ENCODE measurements at places on chromosomes 5 and 9.

GRCh38 chr9:120982836-120983235 is 56.2 kb upstream of the TRAF1 start:
- DNase-seq, result no peak

DNA sequence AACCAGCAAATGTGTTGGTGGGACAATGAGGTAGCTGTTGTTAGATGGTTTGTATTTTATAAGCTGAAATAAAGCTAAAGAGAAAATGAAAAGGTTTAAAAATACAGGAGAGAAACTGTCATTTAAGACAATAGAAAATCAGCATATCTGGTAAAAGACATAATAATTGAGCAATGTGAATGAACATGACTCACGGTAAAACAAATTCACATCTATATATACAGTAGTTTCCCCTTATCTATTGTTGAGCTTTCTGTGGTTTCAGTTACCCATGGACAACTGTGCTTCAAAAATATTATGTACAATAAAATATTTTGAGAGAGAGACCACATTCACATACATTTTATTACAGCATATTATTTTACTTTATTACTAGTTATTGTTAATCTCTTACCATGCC is 1649.8 kb downstream of the EFNA5 start:
- no peak for DNase-seq

DNA sequence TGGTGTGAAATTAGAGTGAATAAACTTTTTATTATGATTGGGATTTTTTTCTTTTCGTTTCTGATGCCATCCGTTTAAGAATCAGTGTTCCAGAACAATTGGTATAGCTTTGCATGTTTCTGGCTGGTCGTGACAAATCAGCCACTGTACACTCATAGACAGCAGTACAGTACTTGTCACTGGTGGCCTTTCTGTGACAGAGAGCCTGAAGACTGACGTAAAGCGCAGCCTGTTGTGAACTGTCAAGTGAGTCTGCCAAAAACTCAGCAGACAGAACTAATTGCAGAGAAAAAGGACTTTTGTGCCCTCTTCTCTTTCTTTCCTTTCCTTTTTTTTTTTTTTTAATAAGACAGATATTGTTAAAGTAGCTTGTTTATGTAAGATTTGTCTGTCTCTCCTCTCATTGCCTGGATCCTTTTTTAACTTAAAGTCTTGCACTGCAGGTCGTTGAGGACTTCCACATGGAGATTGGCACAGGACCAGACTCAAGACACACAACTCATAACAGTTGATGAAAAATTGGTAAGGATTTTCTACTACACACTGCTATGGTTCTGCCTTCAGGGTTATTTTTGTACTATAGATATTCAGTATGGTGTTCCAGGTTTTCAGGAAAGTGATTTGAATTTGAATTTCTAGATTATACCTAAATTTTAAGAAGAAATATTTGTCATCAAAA is 42.7 kb downstream of the NDUFS4 start:
- DNase-seq, result no peak

DNA sequence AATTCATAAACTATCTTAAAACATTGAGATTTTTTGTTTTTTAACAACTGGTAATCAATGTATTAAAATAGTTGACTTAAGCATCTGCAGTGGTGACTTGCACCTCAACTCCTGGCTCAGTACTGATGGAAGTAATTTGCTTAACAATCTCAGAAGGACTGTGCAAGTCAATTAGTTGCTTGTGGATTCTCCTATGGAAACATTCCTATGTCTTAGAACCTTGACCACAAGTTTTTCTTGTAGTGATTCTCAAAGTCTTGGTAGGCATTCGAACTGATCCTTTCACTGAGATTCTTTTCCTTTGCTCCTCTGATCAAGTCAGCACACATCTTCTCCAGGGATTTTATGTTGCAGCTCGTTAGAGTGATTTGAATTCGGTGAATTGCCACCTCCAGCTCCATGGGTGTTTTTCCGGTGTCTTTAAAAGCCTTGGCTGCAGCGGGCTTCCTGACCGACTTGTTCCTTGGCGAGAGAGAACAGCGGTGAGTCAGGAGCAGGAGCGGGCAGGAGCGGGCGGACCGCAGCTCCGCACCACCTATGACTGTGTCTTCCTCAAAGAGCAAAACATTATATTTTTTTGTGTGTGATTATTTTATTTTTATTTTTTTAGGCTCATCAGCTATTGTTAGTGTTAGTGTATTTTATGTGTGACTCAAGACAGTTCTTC is 21.1 kb downstream of the HMGXB3 start:
- DNase-seq, result no peak

DNA sequence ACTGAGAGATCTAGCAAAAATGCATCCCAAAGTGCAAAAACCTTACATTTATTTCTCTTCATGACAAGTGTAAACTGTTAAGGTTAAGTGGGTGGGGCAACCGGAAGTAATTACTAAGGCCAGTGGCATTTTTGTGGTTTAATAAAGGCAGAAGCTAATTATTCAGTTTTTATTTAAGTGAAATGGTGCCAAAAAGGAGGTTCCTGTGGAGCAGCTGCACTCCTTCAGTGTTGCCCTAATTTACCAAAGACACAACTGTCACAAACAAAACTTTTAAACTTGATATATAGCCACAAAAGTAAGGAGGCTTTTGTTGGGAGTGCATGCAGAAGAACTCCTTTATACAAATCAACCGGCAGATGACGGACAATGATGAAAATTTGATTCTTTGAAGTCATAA is 81.6 kb downstream of the NDUFS4 start:
- no peak for DNase-seq

GRCh38 chr9:86115886-86116285 is 16.5 kb upstream of the GOLM1 start:
- no peak for DNase-seq

DNA sequence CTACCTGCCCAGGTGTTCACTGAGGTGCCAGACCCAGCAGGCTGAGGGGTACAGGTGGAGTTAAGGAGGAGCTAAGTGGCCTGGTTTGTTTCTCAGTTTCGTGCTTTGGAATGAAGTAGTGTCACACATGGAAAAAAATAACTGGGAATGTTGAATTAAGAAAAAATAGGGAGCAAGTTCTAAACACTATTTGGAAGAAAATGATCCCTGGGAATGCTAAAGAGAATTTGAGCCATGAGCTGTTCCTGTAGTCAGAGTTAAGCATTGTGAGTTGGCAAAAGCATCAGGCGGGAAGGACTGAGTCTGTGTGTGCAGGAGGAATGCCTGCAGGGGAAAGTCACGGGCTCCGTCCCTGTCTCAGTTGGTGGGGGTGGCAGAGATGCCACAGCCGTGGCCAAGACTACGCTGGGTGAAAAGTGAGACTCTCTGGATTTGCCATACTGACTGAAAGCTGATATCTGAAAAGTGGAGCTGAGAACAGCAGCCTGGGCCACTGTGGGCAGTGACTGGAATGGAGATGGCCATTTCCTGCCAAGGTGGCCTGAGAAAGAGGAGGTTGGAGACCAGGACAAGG is 37.0 kb downstream of the SYK start:
- no peak for DNase-seq

DNA sequence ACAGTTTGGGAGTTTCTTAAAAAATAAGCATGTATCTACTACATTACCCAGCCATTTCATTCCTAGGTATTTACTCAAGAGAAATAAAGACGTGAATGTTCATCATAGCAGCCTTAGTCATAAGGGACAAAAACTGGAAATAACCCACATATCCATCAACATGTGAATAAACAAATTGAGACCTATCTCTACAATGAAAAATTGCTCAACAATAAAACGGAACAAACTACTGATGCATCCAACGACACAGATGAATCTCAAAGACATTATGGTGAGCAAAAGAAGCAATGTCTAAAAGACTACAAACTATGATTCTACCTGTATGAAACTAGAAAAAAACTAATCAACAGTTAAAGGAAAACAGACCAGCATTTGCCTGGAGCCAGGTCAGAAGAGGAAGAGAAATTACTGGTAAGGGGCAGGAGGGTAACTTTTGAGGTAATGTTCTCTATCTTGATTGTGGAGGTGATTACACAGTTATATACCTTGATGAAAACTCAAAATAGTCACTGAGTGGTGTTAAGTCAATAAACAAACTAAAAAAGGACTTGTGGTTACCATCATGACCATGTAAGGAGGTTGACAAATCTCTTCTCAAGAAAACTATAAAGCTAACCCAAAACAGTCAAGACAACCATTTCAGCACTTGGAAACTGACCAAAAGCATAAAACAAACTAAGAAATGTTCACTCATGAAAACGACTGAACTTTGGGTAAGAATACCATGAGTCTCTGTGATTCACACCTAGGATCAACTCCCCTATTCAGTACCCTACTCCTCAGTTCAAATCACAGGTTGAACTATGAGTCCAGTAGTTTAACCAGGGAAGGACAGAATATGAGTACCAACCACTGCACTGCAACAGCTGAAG is 10.4 kb downstream of the UIMC1 start:
- DNase-seq, result no peak

DNA sequence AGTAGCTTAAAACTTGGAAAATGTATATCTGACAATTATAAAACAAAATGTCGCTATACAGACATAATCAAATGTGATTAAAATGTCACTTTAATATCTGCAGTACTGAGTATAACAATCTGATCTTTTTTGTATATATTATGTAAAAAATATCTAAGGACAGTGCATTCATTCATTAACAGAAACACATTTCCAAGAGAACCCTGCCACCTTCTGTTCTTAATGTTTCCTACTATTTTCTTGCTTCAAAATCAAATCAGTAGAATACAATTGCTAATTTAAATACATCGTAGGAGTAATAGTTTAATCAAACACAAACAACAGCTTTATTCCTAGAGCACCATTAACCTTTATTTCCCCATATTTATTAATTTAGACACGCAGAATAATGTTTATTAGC is 142.6 kb upstream of the ST8SIA4 start:
- DNase-seq, result no peak

GRCh38 chr5:124923131-124923530 is 176.7 kb upstream of the ZNF608 start:
- peak; percentile 60 for DNase-seq

GRCh38 chr9:93129286-93129685 is 4.8 kb downstream of the NINJ1 start:
- no peak for DNase-seq
